Left renal pelvis (tissue), 4 donors: ENCODE measurements at places on chromosomes 3 and 15.

- DNase-seq, result no peak
These were observed 51.0 kb downstream of the ATP8B4 start for GRCh38 chr15:50068016-50068415.

GRCh38 chr3:88057630-88058305, 1.0 kb downstream of the CGGBP1 start:
- DNase-seq, result peak; percentile 14

DNA sequence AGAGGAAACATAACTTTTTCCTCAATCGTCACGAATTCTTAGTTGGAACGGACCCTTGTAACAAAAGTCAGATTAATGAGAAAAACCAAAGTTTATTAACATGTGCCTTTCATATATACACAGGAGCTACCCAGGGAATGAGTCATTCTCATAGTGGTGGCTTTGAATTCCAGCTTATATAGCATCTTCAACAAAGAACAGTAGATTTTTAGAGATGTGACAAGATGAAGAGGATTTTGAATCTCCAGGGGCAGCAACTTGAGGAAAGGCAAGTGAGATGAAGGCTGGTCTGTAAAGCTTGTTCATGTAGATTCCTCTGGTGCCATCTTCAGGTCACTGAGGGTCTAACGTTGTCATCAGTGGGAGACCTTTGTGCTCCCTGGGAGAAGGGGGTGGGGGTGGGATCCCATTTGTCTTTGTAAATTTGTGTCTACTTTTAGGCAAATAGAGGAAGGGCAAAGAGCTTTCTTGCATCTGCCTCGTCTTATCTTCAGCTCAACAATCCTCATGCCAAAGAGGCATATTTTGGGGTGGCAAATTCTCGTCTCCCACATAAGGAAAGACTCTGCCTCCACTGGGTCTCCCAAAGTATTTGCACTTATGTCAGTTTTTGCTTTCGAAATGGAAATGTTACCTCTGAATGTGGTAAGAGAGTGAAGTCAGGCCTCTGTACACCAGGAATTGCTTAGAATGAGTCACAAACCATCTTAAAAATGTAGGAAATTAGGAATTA, 29.5 kb downstream of the CLEC3B start:
- DNase-seq, result no peak

DNA sequence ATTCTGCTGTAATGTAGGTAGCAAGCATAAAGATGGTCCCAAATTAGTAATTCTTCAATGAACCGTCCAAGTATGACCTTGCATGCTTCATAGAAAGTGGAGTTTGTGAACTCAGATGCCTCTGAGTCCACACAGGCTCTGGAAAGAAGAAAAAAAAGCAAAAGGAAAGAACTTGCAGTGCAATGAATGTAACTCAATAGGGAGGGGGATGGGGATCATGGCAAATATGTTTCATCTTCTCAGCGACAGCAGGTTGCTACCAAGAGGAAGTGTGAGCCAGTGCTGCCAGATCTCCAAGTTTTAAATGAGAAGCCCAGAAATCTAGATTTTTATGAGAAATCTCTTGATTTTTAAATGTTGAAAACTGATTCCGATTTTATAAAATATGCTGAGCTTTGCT, 50.3 kb downstream of the IL20RB start:
- no peak for DNase-seq

- no peak for DNase-seq
These were observed 1.5 kb downstream of the IGSF10 start for GRCh38 chr3:151459358-151459757.
